ENCODE measurements at places on chromosomes 12 and 14.

DNA sequence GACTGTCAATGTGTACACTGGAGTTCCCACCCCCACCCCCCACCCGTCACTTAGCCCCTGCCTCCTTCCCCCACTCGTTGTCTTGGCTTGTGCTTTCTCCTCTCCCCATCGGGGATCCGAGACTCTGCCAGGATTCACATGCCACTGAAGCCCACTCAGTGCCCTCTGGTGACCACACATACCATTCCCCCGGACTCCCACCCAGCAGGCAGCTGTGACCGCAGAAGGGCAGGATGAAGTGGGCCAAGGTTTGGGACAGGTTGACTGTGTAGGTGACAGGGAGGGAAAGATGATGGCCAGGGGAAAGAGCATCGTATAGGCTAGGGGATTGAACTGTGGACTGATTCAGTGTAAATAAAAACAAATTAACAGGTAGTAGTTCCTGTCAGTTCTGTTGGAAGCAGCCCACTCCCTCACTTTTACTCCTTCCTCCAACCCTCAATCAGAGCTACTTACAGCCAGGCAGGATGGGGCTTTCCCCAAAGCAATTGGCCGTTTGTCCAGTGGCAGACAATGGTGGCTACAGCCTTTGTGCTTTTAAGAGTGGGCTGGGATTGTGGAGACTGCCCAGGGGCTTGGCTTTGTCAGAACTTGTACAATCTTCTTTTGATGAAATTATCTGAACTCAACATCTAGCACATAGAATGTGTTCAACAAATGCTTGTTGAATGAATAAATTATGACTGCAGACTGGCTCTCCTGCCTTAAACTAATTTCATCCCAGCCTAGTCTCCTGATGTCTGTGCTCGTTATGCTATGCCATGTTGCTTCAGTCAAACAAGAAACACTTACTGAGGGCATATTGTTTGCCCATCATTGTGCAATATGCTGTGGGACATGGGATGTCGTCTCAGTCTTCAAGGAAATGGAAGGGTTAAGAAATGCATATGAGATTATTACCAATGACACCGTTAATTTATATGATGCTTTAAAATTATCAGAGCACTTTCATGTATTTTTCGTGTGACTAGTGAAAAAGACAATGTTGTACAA, 30.2 kb downstream of the TTC9 start:
- no peak for DNase-seq

DNA sequence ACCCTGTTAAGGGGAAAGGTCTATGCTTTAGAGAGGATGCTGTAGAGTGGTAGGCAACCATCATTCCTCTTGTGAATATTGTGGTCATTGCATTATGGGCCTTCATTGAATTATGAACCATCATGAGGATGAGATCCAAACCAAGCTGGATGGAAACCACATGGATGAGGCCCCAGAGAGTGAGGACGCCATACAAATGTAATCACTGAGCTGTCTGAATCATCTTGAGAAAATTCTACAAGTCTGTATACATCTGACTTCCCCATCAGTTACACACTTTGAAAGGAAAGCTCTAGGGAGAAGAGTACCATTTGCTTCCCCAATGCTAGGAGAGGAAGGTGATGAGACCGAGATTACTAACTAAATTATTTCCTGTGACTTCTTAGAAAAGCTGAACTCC, 172.9 kb downstream of the CACNA1C start:
- DNase-seq: no peak

DNA sequence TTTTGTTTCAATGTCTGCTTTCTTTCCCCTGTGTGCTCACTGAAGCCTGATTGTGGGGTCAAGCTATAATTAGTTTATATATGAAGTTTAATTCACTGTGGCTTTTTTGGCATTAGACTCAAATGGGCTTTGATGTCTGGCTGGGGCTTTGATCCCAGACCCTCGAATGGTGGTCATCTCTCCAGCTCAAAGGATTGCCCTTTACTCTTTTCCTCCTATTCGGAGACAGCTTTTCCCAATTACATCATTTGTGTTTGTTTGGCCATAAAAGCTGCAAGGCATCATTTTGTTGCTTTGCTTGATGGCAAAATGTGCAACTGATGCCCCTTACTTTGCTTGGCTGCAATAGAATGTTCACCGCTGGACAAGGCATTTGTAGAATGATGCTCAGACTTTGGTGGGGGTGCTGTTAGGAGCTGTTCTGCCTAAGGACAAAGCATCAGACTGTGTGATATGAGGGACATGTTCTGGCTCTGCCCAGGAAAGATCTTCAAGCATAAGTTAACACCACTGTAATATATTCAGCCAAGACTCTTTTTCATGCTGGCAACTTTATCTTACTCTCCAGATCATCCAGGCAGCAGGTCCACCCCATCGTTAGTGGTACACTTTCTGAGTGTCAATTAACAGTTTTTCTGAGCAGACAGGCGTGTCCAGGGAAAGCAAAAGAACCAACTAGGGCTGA, 3.2 kb upstream of the DACT1 start:
- DNase-seq: no peak

- DNase-seq: no peak
Observed at GRCh38 chr14:51614707-51615106, 37.0 kb upstream of the FRMD6 start.

DNA sequence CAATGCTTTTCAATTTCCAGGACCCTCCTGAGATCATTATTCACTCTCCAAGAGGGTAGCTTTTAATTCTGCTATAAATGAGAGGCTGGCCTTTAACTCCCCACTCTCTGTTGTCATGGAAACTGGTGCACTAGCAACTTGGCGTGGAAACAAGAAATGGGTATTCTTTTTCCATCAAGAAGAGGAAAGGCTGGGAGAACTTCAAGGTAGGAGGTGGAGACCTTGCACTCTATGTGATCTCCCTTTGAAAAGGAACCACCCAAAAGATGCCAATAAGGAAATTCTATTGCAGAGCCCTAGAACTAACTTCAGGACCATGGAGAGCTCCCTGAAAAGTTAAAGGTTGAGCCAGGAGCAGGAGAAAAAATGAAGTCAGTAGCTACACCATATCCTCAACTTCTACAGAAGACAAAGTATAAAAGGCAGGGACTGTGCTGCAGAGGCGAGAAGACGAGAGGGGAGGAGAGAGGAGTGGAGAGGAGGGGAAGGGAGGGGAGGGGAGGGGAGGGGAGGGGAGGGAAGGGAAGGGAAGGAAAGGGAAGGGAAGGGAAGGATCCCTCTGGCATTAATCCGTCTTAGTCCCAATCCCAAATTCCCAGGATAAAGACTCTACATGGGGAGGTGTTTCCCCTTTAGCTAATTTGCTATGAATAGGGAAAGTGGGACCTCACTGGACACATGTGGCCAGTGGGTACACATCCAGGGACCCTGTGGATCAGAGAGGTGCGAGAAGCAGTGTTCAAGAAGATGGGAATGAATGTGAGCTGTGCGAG, 46.7 kb upstream of the FICD start:
- DNase-seq: no peak

DNA sequence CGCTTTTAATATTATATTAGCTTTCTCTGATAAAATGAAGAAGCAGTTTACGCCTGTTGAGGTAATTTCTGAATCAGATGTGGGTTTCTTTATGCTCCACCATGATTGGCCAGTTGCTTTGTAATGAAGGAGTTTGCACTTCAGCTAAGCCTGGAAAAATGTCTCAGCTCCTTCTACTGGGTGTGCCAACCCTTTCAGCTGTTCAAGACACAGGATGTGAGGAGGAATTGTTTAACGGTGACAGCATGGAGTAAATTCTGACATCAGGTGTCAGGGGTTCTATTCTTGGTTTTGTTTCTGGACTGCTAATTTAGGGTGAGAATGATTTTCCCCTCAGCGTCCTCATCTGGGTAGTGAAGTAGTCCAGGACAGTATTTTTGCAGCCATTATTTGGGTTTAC, 43.5 kb downstream of the FLRT2 start:
- no peak for DNase-seq

- DNase-seq: peak; percentile 79
Observed at GRCh38 chr12:64083285-64084210, 138.5 kb downstream of the KICS2 start.

DNA sequence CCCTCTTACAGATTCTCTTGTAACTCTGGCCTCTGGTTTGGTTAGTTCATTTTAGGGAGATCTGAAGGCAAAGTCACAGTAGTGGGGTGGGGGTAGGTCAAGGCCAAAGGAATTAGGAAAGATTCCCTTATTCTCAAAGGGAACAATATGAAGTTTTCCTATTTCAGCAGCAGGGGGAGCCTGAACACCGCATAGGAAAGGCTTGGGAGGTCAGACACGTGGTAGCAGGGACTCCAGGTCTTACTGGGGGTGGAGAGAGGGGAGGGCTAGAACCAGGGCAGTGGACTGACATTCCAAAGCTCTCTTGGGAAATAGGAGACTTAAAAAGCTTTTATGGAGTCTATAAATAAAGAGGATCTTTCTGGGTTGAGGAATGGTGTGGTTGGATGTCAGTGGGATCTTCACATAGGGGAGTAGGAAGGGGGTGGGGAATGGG, 1.3 kb downstream of the ZC3H10 start:
- DNase-seq: no peak

GRCh38 chr12:50086148-50086547, 1.0 kb downstream of the SMARCD1 start:
- DNase-seq: no peak

GRCh38 chr14:52413729-52414408, 99.8 kb downstream of the PTGER2 start:
- no peak for DNase-seq

DNA sequence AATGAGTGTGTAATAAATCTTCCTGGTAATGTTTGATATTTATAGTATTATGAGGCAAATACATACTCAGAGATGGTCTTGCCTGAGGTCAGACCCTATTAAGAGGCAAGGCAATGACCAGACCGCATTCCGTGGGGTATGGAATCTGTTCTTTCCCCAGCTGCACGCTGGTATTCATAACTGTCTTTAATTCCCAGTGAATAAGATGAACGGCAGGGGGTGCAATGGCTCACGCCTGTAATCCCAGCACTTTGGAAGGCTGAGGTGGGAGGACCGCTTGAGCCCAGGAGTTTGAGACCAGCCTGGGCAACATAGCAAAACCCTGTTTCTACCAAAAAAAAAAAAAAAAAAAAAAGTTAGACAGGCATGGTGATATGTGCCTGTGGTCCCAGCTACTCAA, 44.6 kb downstream of the ERO1A start:
- no peak for DNase-seq

DNA sequence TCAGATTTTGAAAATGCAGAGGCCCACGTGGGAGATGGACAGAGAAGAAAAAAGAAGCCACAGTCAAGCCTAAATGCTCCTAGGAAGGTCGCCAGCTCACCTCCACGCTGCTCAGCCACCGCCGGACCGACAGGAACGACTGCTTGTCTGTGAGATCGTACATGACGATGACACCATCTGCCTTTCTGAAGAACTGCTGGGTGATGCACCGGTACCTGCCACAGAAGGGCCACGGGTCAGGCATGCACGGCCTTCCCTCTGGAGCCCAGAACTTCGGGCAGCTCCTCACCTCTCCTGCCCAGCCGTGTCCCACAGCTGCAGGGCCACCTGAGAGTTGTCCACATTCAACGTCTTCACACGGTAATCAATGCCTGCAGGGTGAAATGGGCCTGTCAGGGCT, 125.6 kb downstream of the CRACR2A start:
- no peak for DNase-seq

DNA sequence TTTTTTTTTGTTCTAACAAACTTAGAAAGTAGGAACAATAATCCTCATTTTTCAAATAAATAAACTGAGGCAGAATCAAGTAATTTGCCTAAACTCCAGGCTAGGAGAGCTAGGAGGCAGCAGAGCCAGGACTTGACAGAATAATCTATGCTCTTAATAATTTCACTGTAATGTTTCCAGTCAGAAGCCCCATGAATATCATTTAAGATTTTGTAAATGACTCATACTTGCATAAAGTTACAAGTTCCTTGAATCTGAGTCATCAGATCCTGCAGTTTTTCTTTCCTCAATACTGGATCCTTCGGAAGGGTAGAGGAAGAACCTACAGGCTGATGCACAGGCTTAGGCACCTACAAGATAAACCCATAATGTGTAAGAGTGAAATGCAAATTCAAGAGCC, 29.0 kb downstream of the CAPRIN2 start:
- no peak for DNase-seq

GRCh38 chr14:77707724-77708408, at the start of the genes ALKBH1 and SLIRP:
TSS of gene ALKBH1 (minus strand) at chr14:77708023. CDS start at chr14:77708004, 19 bp downstream.
TSS of gene SLIRP (plus strand) at chr14:77708103. CDS start at chr14:77708112, 9 bp downstream.
- DNase-seq: peak; percentile 83

DNA sequence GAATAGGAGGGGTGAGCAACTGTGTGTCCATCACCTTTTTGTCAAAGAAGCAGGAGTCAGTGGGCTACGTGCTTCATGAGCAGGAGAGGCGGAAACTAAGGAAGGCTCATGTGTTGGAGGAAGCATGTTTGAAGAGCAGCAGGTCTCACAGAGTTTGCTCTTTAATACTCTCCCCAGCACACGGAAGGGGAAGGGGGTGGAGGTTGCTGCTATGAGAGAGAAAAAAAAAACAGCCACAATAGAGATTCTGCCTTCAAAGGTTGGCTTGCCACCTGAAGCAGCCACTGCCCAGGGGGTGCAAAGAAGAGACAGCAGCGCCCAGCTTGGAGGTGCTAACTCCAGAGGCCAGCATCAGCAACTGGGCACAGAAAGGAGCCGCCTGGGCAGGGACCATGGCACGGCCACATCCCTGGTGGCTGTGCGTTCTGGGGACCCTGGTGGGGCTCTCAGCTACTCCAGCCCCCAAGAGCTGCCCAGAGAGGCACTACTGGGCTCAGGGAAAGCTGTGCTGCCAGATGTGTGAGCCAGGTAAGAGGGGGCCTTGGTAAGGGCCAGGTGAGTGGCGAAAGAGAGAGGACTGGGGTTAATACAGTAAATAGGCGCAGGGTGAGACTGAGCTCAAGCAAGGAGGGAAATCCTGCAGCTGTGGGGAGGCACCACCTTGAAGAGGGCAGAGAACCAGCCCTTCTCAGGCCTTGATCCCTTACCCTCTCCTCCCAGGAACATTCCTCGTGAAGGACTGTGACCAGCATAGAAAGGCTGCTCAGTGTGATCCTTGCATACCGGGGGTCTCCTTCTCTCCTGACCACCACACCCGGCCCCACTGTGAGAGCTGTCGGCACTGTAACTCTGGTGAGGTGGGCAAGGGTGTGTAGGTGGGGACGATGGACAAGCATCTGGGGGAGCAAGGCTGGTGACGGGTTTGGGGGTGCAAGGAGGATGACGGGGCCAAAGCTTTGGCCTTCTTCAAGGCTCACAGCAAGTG, at the start of gene CD27:
CD27 (plus strand) TSS at position 252 of the 985 bp plus-strand sequence; CDS start at position 393, 141 bp downstream.
- no peak for DNase-seq

DNA sequence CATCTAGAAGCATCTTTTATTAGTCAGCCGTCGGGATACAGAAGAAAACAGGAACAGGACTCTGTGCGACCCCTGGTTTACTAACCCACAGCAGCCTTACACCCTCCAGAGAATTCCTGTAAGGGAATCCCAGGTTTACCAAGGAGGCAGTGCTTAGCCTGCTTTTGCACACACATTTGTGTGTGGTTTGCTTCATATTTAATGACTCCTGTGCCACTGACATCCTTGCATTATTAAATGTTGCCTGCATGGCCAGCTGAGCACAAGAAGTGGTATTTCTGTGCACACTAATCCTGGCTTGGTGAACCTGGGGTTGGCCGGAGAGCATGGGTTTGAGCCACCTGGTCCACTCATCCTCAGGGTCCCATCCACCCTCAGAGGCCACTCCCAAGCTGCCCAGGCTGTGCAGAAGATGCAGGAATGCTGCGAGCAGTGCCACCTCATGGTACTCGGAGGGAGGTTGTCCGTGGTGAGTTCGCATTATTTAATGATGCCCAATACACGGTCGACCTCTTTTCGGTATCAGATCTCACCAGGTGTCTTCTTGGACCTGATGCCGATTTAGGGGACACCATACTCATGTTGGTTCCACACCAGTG, 152.4 kb upstream of the RTL1 start:
- no peak for DNase-seq

- no peak for DNase-seq
Observed at GRCh38 chr14:23829736-23830471, 123.7 kb upstream of the DHRS4 start.

- DNase-seq: peak; percentile 67
Observed at GRCh38 chr12:10968765-10969456, 17.8 kb downstream of the TAS2R50 start.
